OCI-LY7 (cell line): ENCODE measurements at places on chromosomes 3 and 15. TPM values are rescaled to one million over a fixed set of nuclear protein-coding genes. Genes with fewer than 3 reads are reported as not detected.

The MYH15 gene
- 0.06 and 0.46 TPM in 2 replicates for total RNA-seq

GRCh38 chr3:151896246-151897012 is 23.0 kb downstream of the SUCNR1 start:
- no peak for DNase-seq

DNA sequence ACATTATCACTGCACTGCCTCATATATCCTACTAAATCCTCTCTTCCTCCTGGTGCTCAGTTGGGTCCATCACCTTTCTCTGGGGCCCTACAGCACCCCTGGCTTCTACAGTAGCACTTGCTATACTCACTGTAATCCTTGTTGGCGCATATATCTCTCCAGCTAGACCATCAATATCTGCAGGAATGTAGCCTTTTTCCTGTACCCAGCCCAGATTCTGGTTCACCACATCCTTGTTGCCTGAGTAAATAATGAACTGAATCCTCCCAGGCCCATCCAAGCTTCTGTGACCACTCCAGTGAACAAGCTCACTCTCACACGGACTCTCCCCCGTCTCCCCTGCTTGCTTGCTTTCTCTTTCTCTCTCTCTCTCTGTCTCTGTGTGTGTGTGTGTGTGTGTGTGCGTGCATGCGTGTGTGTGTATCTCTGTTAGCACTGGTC is 62.5 kb upstream of the LIPC start:
- no peak for DNase-seq

DNA sequence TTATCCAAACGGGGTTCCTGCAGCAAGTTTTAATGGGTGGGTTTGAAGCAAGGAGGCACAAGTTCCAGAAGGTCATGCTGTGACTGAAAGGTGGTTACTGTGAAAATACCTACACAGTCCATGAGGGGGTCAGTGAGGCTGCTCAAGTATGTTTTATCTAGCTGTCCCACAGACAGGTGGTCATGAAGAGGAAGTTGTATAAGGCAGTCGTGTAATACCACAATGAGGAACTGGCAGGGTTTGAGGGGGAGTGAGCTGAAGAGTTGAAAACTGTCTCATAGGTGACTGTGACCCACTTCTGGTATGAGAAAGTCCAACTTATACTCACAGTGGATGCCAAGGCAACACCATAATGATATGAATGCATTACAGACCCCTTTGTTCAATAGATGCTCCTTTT is 856.8 kb downstream of the OTOL1 start:
- no peak for DNase-seq
